Mesendoderm (in vitro differentiated cells): ENCODE measurements at places on chromosomes 6 and 20.
A peak's percentile ranks its signal among the peaks of the same experiment; 100 is the strongest.

DNA sequence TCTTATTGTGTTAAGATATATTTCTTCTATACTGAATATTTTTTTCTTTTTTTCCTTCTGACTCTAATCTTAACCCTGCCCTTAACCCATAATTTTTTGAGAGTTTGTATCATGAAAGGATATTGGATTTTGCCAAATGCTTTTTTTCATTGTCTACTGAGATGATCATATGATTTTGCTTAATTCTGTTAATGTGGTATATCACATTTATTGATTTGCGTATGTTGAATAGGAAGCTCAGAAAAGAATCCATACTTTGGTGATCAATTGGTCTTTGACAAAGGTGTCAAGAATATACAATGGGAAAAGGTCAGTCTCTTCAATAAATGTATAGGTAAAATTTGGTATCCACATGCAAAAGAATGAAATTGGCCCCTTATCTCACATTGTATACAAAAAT, 588.8 kb upstream of the ADGRB3 start:
- DNase-seq: no peak
- no peaks in the 10 kb centered on the region for H3K36me3 ChIP-seq
- no peak overlapping the region for H3K4me3 ChIP-seq

DNA sequence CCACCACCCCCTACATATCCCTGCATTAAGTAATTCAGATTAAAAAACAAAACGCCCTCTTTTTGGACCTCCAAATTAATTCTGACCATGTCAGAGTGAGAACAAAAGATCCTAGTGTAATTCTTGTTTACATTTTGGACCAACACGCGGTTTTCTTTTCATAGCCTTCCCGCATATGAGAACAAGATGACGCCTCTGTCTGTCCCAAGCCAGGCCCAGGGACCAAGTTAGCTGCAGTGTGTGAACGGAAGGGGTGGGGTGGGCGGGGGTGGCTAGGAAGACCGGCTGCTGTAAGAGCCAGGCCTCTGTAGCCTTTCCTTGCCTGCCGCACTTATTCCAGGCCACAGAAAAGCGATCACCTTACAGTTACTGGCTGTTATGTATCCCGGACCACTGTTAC, 68.0 kb downstream of the PLCG1 start:
- no peaks in the 10 kb centered on the region for H3K27me3 ChIP-seq
- H3K27ac ChIP-seq: no peak overlapping the region
- no peak overlapping the region for H3K4me3 ChIP-seq
- DNase-seq: no peak

DNA sequence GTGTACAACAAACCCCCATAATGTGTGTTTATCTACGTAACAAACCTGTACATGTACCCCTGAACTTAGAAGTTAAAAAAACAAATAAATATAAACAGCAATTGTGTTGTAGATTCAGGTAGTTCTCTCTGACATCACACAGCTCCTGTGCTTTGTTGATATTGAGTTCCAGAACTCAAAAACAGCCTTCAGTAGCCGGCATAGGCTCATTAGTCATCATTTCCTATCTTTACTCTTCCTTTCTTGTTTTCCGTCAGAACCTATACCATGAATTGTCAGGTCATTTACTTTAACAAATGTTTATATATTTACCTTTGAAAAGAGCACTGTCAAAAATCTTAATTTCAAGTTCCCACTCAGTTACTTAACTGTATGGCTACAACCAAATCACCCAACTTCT, 88.8 kb downstream of the ADTRP start:
- H3K36me3 ChIP-seq: no peaks in the 10 kb centered on the region
- no peak for DNase-seq
- H3K27me3 ChIP-seq: no peaks in the 10 kb centered on the region
- H3K4me3 ChIP-seq: no peak overlapping the region

DNA sequence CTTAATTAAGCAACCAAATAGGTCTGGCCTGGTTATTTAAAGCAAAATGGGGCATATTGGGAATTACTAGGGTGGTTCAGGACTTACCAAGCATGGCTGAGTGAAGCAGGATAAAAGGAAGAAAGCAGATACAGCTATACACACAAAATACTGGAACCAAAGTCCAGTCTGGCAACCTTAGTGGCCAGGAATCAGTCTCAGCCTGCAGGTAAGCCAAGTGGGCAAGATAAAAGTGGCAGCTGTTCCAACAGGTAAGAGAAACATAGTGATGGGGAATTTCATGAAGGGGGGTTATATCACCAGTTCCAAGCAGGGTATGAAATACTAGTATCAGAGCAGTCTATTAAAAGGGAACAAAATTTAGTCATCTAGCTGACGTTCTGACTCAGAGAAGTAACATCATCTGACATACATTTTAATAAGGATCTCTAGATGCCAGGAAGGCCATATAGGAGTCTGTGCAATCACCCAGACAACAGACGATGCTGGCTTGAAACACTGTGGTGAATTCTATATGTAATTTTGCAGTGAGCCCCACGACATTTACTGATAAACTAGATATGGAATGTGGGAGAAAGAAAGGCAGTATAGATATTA, 292.1 kb upstream of the HSF2 start:
- no peak for DNase-seq

DNA sequence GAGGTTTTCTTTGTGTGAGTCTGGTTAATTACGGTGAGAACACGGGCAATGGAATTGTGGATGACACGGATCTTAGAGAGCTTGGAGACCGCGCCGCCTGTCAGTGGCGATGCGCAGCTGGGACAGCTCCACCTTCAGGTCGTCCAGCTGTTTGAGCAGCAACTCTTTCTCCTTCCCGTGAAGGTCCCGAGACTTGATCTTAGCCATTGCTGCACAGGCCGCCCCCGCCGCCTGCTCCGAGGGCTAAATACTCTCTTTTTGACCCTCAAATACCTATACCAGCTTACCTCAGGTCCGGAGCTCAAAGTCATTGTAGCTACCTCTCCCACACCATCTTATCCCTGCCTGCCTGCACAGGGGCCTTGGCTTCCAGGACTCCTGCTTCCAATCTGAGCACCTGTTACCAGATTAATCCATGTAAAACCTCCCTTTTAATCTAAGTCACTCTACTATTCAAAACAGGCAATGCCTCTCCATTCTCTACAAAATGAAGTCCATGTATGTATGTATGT, 100.2 kb downstream of the PREP start:
- no peak overlapping the region for H3K27ac ChIP-seq
- no peaks in the 10 kb centered on the region for H3K27me3 ChIP-seq
- peak; percentile 3 for DNase-seq
- no peaks in the 10 kb centered on the region for H3K4me1 ChIP-seq
- no peak overlapping the region for H3K4me3 ChIP-seq
- H3K36me3 ChIP-seq: no peaks in the 10 kb centered on the region

- H3K27ac ChIP-seq: peak overlapping the region; percentile 49
- H3K4me3 ChIP-seq: peak overlapping the region; percentile 32
- H3K36me3 ChIP-seq: no peaks in the 10 kb centered on the region
These were observed 696 bp upstream of the SIRPA start for GRCh38 chr20:1894471-1894950.

GRCh38 chr6:18390476-18390875, 3.3 kb downstream of the RNF144B start:
- DNase-seq: no peak
- H3K27ac ChIP-seq: no peak overlapping the region

DNA sequence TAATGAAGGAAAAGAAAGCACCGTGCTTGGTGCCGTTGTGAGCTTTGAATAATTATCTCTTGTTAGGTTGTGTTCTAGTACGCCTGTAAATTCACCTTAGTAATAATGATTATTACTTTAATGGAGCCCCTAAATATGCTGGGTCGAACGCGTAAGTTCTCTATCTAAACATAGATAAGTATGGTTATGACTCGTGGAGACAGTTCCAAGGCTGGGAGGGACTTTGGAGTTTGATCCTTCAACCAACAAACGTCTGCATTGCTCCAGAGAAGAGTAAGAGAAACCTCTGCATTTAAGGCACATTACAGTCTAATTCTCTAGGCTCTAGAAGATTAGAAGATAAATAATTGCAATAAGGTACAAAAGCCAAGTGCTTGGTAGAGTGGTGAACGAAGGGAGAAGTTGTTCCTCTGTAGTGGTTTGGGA, 514 bp downstream of the ACOT13 start:
- no peaks in the 10 kb centered on the region for H3K27me3 ChIP-seq
- DNase-seq: peak; percentile 22
- H3K27ac ChIP-seq: peak overlapping the region; percentile 90
- peak overlapping the region; percentile 75 for H3K4me3 ChIP-seq

- H3K36me3 ChIP-seq: no peaks in the 10 kb centered on the region
- H3K27me3 ChIP-seq: no peaks in the 10 kb centered on the region
- no peak overlapping the region for H3K27ac ChIP-seq
- DNase-seq: no peak
These were observed 36.5 kb downstream of the SULF2 start for GRCh38 chr20:47748823-47749222.

DNA sequence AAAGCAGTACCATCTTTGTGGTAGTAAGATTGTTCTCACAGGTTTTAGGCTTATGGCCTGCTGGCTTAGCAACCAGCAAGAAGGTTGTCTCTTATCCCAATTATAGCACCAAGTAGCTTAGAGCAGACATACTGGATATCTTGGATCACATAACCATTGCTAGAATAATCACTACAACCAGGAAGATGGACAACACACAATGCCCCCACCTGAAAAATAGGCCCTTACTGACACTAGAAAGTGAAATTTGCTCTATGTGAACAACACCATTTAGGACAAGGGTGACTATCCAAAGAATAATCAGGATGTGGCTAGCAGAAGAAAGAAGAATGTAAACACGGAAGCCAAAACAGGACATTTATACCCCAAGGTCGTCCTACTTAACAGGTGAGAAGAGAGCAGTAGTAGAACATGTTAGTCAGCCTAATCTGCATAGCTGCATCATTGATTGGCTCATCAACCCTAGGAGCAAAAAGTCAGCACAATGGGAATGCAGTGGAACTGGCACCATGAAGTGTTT, 172.7 kb upstream of the MARCKS start:
- no peak overlapping the region for H3K4me3 ChIP-seq
- no peak overlapping the region for H3K27ac ChIP-seq
- no peaks in the 10 kb centered on the region for H3K36me3 ChIP-seq
- peak; percentile 51 for DNase-seq
- H3K27me3 ChIP-seq: no peaks in the 10 kb centered on the region
- H3K4me1 ChIP-seq: no peaks in the 10 kb centered on the region

- no peak for DNase-seq
- no peak overlapping the region for H3K27ac ChIP-seq
- no peaks in the 10 kb centered on the region for H3K27me3 ChIP-seq
- H3K4me3 ChIP-seq: no peak overlapping the region
These were observed 181.0 kb downstream of the GJA1 start for GRCh38 chr6:121616406-121616805.

GRCh38 chr6:131427434-131428058, 145.5 kb upstream of the ARG1 start:
- no peaks in the 10 kb centered on the region for H3K36me3 ChIP-seq
- DNase-seq: no peak
- no peaks in the 10 kb centered on the region for H3K27me3 ChIP-seq
- no peak overlapping the region for H3K4me3 ChIP-seq
- no peak overlapping the region for H3K27ac ChIP-seq

- no peaks in the 10 kb centered on the region for H3K27me3 ChIP-seq
- no peaks in the 10 kb centered on the region for H3K36me3 ChIP-seq
- no peak overlapping the region for H3K27ac ChIP-seq
These were observed 115.2 kb upstream of the RNF24 start for GRCh38 chr20:4130404-4131189.

- H3K36me3 ChIP-seq: no peaks in the 10 kb centered on the region
- H3K4me1 ChIP-seq: no peaks in the 10 kb centered on the region
- no peak overlapping the region for H3K27ac ChIP-seq
- no peaks in the 10 kb centered on the region for H3K27me3 ChIP-seq
These were observed 69.6 kb downstream of the GNAS-AS1 start for GRCh38 chr20:58781138-58781537.
